CD4-positive, alpha-beta T cell treated with Interleukin-15 for 4 hours (primary cell): ENCODE measurements at places on chromosomes 2 and 18.

GRCh38 chr2:221572821-221573429 is 821 bp upstream of the EPHA4 start:
- DNase-seq, result no peak

GRCh38 chr18:61754039-61754583 is 138.7 kb downstream of the RNF152 start:
- no peak for DNase-seq

GRCh38 chr2:75533135-75533534 is 27.6 kb downstream of the EVA1A start:
- DNase-seq, result no peak

DNA sequence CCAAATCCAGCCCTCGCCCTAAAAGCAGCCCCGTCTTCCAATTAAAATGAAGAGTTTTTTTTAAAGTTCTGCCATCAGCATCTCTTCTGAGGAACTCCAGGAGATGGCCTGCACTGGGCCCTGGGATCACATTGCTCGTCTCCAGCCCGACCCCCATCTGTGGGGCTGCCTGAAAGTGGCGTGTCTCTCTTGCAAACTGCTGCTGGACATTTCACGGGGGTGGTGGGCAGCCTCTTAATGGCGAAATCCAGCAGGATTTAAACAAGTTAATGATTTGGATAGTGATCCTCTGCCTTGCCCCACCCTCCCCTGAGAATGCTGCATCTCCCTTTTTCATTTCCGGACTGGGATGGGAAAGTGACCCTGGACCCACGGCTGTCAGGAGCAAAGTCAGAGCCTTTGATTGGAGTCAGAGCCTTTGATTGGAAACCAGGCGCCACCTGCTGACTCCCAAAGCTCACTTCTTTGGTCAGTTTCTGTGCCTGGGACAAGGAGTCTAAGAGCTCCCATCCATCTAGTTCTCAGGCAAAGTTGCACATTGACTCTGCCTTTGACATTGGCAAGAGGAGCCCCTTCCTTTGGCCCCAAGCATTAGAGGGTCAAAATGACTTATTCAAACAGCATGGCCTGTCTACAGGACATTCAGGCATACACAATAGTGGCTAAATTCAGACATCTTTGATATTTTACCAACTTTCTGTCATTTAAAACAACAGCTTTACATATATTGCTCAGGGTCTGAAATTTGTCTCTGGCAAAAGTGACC is 155.2 kb downstream of the SH3BP4 start:
- DNase-seq, result no peak

DNA sequence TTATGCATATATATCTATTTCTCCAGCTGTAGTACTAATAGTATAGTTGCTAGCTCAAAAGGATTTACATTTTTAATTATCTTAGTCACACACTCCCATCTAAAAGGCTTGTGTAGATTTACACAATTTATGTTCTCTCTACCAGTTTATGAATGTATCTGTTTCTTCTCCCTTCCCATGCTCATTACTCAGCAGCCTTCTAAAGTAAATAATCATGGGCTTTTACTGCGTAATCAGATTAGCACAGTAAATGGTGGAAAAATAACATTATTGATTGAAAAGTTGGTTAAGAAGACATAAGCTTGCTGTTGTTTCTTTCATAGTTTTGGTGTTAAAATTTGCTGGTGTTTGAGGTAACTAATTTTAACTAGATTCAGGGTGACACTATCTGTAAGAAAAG is 81.8 kb downstream of the PTPN4 start:
- no peak for DNase-seq

GRCh38 chr2:164657129-164657528 is 35.8 kb upstream of the GRB14 start:
- DNase-seq, result no peak

- no peak for DNase-seq
Measured at GRCh38 chr18:32427084-32427900, 43.4 kb downstream of the GAREM1 start.

DNA sequence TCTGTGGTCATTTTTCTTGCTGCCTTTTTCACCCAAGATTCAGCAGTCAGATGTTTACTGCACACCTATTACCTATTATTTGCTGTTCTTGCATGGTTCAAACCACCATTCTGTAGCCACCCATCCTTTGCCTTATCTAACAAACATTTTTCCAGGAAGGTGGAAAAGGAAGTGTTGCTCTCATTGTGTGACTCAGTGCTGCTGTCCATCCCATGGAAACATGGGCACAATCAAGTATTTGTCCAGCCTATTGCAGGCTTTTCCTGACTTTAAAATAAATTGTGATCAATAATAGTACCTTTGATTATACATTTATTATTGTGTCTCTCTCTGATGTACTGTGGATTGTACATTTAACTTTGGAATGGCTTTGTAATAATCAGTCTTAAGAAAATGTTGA is 53.2 kb downstream of the USP14 start:
- DNase-seq, result no peak

DNA sequence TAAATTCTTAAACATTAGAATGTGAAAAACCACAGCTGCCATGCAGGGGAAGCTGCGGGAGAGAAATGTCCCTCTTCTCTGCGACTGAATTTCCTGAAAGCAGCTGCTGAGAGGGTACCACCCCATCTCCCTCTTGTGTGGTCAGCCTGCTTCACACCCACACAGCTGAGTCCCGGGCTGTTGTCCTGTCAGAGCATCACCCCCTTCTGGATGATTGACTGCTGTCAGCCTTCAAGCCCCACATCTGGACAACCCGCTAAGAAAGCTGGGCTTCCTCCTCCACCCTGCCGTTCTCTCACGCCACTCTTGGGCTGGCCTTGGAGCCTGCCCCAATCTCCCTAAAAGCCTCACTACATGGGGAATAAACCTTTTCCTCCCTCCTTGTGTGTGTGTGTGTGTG is 26.0 kb downstream of the SH3YL1 start:
- no peak for DNase-seq

GRCh38 chr2:227295806-227296205 is 29.2 kb upstream of the MFF start:
- DNase-seq, result no peak
